ENCODE measurements at places on chromosomes 2 and 18. TPM values are rescaled to one million over a fixed set of nuclear protein-coding genes. Genes with fewer than 3 reads are reported as not detected.

The UGT1A10 gene
- total RNA-seq: 0.22 TPM

The FN1 gene
- 4,928 TPM for total RNA-seq

The GPR17 gene
- total RNA-seq: not detected

The UCN gene
- total RNA-seq: 1.1 TPM

The OSBPL6 gene
- total RNA-seq: 0.22 TPM

The ACVR1C gene
- not detected for total RNA-seq

The ODC1 gene
- 216 TPM for total RNA-seq

The ACTR3 gene
- total RNA-seq: 569 TPM

The PCARE gene
- total RNA-seq: not detected

The AKAIN1 gene
- total RNA-seq: not detected

The EGR4 gene
- not detected for total RNA-seq

The SPP2 gene
- total RNA-seq: not detected

The MYO1B gene
- 143 TPM for total RNA-seq

The POTEJ gene
- not detected for total RNA-seq

All from placental pericyte (primary cell).